Activated CD4-positive, CD25-positive, alpha-beta regulatory T cell treated with anti-CD3 and anti-CD28 coated beads, Interleukin-2, amount 50 U/mL, for 72 hours (primary cell): ENCODE measurements at places on chromosomes 6 and 20.
A peak's percentile ranks its signal among the peaks of the same experiment; 100 is the strongest.

- DNase-seq: peak; percentile 17
Observed at GRCh38 chr6:166477647-166478365, 95.1 kb upstream of the MPC1 start.

DNA sequence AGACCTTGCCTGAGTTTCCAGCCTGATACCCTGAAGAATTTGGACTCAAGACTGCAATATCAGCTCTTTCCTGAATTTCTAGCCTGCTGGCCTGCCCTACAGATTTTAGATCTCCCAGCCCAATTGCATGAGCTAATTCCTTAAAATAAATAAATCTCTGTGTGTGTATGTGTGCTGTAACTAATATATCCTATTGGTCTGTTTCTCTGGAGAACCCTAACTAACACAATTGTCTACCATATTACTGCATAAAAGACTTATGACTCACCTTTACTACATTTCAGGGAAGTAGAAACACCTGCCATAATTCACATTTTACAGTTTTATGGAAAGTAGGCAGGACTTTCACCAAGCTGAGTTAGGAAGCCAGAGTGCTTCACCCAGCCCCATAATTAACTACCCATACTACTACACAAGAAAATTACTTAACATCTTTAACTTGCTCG, 90.7 kb upstream of the BEND6 start:
- no peak for DNase-seq

- no peak for DNase-seq
Observed at GRCh38 chr6:12170351-12171092, 119.6 kb upstream of the EDN1 start.

- DNase-seq: peak; percentile 38
Observed at GRCh38 chr6:144215402-144215931, 65.2 kb downstream of the STX11 start.

GRCh38 chr20:54140927-54141566, 32.7 kb downstream of the CYP24A1 start:
- no peak for DNase-seq

DNA sequence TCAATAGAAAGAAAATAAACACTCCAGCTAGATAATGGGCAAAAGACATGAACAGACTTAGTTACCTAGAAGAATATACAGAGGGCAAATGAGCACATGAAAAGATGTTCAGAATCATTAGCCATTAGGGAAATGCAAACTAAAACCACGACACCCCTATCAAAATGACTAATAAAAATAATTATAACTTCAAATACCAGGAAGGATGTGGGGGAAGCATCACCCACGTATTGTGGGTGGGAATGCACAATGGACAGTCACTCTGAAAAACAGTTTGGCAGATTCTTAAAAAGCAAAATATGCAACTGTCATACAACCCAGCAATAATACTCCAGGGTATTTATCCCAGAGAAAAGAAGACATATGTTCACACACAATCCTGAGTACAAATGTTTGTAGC, 92.6 kb downstream of the DLL1 start:
- no peak for DNase-seq

DNA sequence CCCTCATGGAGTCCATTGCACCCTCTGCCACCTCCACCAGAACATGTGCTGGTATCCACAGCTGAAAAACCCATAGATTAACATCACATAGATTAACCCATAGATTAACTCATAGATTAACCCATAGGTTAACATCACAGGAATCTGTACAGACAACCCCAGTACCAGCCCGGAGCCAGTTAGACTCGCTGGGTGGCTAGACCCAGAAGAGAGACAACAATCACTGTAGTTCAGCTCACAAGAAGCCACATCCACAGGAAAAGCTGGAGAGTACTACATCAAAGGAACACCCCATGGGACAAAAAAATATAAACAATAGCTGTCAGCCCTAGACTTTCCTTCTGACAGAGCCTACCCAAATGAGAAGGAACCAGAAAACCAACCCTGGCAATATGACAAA, 25.1 kb downstream of the SERPINB9 start:
- DNase-seq: no peak

GRCh38 chr6:149728499-149729234, 10.8 kb upstream of the LATS1 start:
- DNase-seq: no peak
